Right lung (tissue), 10 donors: ENCODE measurements at places on chromosomes 16 and 17. TPM values are rescaled to one million over a fixed set of nuclear protein-coding genes. Genes with fewer than 3 reads are reported as not detected.

- no peak for DNase-seq
These were observed 3.3 kb upstream of the TNFRSF13B start for GRCh38 chr17:16975277-16975651.

DNA sequence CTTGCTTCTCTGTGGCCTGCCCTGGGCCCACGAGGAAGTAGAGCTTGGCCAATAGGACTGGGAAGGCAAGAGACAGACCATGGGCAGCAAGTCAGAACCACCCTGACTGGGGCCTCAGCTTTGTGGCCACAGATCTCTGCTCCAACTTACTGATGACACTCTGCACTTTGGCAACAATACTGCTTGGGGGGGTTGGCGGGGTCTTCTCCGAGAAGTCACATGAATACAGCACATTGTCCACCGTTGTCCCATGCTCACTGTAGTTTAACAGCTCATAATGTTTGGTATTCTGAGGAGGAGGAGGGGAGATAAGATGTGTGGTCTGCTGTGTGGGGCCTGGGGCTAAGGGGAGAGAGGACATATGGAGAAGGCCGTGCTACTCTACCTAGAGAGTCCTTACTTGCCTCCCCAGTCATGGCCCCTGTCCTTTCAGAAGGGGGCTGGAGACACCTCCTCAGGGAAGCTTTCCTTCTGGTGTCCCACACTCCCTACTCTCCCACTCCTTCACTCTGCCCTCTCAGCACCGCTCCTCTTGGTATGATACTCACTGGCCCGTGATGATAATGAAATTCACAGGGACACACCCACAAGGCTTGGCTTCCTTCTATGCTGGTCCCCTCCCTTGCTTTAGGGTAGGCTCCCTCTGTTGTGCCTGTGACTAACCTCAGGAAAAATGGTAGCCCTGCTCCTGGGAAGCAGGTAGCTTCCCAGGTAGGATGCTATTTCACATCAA lies 4.0 kb upstream of the DHRS13 start:
- DNase-seq, result no peak

- no peak for DNase-seq
These were observed 404 bp downstream of the EMC6 start for GRCh38 chr17:3669085-3669347.

DNA sequence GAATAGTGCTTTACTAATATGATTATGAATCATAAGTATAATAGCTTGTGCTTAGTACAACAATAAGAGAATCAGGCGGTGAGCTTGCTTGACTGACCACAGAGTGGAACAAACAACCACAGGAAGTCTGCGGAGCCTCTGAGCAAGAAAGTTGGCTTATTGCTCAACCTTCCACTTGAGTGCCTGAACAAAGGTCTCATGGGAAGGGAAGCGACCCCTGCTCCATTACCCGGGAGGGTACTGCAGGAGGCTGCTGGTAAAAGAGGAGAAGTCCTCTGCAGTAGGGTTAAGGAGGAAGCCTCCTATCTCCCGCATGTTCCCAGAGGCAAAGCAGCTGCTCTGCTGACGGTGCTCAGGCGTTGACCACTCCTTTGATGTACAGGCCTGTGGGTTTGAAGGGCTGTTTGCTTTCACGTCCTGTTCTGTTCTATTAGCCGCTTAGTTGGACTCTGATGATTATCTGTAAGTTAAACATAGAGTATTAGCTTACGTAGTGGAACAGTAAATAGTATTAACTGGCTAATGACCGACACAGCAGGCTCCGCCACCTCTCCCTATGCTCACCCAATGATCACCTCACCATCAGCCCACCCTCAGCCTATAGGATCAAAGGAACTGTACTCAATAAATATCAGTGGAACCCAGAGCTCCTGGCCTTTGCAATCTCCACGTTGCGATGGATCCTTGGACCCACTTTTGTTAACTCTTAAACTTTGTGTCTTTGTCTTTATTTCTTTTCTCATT lies 17.5 kb downstream of the ALOX15B start:
- DNase-seq, result no peak

DNA sequence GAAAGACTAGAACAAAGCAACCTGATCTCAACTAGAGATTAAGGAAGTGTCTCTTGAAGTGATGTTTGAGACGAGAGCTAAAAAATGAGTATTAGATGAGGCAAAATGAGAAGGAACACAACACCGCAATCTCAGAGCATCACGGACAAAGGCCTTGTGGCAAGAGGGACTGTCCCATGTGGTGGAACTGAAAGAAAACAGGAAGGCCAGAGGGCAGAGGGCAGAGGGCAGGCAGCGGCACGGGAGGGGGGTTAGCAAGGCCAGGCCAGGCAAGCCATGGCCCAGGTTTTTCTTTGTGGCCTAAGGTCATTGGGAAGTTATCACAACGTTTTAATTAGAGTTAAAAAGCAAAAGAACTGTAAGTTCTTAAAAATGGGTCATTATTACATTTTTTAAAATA lies 22.5 kb downstream of the RPA1 start:
- no peak for DNase-seq

The CCDC200 gene
- polyA plus RNA-seq, result 16.3 TPM

The CCL8 gene
- polyA plus RNA-seq, result 0.49 TPM

The FN3K gene
- 20.8 TPM for polyA plus RNA-seq

DNA sequence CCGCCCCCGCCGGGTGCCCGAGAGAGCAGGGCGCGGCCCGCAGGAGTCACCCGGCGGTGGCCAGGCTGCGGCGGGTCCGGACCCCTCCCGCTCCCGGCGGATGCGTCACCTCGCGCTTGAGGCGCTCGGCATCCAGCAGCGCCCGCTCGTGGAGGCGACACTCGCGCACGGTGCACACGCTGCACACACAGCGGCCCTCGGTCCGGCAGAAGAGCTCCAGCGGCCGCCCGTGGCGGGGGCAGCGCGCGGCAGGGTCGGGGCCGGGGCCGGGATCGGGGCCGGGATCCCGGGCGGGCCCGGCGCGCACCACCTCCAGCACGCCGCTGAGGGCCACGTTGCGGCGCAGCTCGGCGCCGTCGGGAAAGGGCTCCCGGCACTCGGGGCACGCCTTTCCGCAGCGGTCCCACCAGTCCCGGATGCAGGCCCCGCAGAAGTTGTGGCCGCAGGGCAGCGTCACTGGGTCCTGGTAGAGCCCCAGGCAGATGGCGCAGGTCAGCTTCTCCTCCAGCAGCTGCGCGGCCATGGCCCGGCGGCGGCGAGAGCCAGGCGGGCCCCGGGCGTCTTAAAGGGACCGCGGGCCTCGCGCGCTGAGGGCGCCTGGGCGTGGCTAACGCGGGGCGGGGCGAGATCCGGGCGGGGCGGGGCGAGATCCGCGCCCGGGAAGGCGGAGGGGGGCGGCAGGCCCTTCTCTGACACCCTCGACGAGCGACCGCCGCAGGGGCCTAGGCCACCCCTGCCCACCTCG lies at the start of gene TRIM65:
TRIM65 (minus strand) TSS at position 537 of the 745 bp plus-strand sequence; CDS start at position 523, 14 bp downstream.
- peak; percentile 84 for DNase-seq

DNA sequence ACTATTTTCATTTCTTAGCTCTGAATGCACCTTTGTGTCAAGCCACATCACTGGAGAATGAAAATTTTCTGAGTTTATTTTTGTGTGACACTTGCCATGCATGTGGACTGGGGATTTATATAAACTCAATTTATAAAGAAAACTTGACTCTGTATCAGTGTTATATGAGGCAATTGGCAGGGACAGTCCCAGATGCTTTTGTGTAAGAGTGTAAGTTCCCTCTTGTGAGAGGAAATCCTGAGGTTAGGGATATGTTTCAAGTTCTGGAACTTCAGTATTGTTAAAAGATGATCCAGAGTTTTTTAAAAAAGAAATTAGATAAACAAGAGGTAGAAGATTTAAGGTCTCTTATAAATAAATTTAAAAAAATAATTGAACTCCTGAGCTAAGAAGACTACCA lies 10.9 kb upstream of the CCL8 start:
- DNase-seq, result no peak

The ZPBP2 gene
- polyA plus RNA-seq, result not detected

The FOXC2 gene
- 0.95 TPM for polyA plus RNA-seq

DNA sequence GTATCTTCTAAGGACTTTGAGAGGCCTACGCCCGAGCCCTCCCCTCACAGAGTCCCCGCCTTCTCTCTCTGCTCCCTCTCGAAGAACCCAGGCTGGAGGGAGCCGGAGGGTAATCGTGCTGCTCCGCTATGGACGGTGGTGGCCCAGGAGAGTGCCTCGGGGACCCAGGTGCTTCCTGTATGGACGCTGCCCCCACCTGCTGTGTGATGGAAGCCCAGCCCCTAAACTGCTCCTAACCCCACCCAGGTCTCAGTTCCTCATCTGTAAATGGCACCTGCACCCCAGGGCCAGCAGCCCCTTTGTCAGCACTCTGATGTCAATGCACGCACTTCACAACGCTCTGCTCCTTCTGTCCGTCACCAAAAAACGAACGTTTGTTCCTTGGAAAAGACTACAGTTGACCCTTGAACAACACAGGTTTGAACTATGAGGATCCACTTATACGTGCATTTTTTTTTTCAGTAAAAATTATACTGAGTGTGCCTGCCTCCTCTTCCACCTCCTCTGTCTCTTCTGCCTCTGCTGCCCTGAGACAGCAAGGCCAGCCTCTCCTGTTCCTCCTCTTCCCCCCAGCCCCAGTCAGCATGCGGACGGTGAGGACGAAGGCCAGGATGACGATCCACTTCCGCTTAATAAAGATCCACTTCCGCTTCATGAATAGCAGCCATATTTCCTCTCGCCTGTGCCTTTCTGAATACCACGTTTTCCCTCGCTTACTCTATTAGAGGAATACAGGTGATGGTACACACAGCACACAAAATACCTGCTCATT lies 118.3 kb downstream of the BANP start:
- no peak for DNase-seq

DNA sequence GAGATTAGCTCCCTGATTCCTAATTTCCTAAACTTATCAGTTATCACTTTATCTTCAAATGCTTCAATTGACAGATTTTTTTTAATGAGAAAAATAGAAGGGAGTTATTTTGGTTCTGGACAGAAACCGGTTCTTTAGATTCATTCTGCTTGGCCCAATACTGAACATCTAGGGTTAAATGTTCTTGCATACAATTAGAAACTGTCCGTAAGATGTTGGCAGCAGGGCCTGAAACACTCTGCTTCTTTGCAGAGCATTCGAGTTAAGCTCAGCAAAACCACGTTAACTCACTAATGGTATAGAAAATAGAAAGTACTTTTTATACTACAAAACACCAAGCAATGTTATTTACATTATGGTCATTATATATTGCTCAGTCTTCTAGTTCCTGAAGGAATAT lies 7.2 kb downstream of the SHCBP1 start:
- no peak for DNase-seq

- DNase-seq, result no peak
These were observed 28.4 kb upstream of the GNG13 start for GRCh38 chr16:828891-829290.

DNA sequence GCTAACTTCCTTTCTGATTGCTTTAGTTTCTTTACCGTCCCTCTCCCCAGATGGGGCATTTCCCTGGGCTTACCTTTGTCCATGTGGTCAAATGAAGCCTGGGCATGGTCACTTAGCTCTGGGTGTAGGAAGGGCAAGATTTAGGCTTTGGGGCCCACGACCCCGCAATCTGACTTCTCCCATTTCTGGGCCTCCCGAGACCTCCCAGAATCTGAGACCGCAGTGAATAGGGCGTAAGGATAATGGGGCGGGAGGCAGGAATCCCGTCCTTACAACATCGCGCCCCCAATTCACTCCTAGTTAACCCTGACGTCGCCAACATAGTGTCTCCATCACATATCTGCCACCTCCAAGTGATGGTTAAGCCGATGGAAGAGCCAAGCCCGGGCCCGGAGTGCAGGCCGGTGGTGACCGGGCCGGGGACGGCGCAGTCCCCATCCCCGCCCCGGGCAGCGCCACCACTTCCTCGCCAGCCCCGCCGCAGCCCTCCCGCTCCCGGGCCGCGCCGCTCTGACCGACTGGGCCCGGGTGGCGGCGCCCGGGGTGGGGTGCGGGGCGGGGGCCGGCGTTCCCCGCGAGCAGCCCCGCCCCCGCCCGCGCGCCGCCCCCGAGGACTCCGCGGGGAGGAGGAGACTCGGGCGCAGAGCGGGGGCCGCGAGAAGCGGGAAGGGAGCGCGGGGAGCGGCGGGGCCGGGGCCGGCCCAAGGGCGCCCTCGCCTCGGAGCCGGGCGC lies at the start of gene RHBDL3:
RHBDL3 (plus strand) TSS at position 641 of the 732 bp plus-strand sequence. CDS start 358 bp downstream, outside the sequence.
- no peak for DNase-seq

DNA sequence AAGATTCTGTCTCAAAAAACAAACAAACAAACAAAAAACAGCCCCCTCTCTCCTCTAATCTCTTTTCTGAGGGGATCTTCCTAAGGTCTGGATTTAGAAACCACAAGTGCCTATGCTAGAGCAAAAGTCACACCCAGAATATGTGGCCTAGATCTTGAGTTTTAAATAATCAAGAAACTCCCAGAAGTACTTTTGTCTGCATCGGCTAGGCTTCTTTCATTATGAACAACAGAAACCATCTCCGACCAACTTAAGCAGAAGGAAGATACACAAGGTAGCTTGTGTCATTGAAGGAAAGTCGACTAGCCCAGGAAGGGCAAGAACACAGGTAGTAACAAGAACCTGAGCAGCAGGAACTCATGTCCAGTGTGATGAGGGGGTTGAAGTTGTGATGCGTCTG lies 73.9 kb upstream of the KIFC3 start:
- no peak for DNase-seq

The ADCY9 gene
- polyA plus RNA-seq, result 10.4 TPM

GRCh38 chr17:8220783-8221662 lies 10.6 kb upstream of the AURKB start:
- peak; percentile 96 for DNase-seq

DNA sequence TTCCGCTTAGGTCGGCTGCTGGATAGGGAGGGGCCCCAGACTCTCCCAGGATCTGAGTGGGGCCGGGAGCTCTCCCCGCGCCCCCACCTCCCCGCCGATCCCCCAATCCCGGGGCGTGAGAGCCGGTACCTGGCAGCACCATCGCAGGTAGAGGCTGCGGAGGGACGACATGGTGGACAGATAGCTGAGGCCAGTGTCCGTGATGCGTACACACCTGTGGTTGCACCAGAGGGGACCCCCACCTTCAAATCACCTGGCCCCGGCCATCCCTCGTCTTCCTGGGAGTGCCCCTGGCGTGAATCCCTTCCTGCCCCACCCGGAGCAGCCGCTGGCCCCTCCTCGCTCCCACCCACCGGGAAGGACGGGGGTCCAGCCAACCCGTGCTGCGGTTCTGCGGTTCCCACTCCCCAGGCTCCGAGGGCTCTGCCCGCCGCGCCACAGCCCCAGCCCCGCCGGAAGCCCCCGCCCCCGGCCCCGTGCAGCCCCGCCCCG lies 4.7 kb upstream of the WDR24 start:
- no peak for DNase-seq

GRCh38 chr17:12047681-12048376 lies 27.2 kb downstream of the MAP2K4 start:
- no peak for DNase-seq

GRCh38 chr16:1610899-1611632 lies 806 bp downstream of the IFT140 start:
- DNase-seq, result no peak

The CLEC19A gene
- polyA plus RNA-seq, result 0.50 TPM

The BCAR1 gene
- polyA plus RNA-seq, result 76.2 TPM

- DNase-seq, result no peak
These were observed 20.7 kb downstream of the CTU2 start for GRCh38 chr16:88726981-88727380.

DNA sequence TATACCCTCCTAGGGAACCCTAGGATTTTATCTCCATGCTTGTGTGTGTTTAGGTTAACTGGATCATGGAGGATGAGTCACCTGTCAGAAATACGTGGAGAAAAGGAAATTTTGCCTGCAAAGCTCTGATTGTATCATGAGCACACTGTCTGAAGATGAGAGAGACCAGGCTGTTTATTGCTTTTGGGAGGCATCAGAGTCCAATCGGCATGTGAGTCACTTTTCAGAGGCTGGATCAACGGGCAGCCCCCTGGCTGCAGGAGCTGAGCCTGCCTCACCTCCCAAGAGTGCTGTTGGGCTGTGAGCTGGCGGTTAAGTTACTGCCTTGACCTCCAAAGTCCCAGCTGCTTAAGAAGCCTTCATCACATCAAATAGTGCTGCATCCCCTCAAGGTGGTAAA lies 41.5 kb upstream of the MED9 start:
- DNase-seq, result no peak

The C16orf92 gene
- polyA plus RNA-seq, result not detected
